ENCODE measurements at places on chromosomes 1 and 21.

DNA sequence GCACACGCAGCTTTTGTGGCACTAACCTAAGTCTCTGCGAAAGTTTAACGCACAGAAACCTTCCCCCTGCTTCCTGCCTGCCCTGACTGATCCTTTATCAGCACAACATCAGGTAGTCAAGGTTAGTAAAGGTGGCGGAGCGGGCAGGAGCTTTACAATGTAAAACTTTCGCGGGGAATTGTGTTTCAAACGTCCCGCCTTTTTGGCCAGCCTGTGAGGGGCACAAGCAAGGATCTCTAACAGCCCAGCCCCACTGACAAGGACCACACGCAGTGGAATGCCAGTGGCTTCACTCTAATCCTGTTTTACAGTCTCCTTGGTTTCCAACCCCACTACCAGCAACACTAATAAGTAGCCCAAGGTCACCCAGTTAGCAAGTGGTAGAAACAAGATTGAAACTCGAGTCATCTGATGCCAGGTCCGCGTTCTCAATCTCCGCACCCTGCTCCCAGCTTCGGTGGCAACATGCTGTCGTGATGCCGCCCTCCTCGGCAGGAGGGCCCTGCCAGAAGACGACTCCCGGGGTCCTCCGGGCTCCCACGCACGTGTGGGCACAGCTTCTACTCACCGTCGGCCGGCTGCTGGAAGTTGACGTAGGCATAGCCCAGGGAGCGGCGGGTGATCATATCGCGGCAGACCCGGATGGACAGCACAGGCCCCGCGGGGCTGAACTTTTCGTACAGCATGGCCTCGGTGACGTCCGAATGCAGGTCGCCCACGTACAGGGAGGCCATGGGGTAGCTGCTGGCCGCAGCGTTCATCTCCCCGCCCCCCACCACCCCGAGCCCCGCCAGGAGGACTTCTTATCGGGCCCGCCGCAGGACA is 1.2 kb downstream of the PABPC4 start:
- DNase-seq = no peak

GRCh38 chr1:175481126-175482070 is 262.0 kb downstream of the TNR start:
- no peak for DNase-seq

DNA sequence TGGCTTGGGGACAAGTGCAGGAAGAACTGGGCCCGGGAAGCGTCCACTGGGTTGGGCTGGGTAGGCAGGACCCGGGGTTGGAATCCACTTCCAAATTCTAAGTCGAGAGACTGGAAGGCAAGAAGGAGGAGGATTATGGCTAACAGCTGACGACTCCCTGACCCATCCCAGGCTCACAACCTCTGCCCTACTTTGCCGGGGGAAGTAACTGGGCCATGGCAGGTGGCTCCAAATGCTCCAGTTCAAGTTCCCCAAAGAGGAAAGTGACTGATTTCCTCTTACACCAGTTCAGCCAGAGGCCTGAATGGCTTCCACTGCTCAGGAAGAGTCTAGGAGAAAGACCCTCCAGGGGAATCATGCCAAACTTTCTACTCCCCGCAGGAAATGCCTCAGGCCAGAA is 11.4 kb downstream of the EMC1 start:
- no peak for DNase-seq

GRCh38 chr1:116948046-116948445 is 38.3 kb downstream of the PTGFRN start:
- DNase-seq = no peak

DNA sequence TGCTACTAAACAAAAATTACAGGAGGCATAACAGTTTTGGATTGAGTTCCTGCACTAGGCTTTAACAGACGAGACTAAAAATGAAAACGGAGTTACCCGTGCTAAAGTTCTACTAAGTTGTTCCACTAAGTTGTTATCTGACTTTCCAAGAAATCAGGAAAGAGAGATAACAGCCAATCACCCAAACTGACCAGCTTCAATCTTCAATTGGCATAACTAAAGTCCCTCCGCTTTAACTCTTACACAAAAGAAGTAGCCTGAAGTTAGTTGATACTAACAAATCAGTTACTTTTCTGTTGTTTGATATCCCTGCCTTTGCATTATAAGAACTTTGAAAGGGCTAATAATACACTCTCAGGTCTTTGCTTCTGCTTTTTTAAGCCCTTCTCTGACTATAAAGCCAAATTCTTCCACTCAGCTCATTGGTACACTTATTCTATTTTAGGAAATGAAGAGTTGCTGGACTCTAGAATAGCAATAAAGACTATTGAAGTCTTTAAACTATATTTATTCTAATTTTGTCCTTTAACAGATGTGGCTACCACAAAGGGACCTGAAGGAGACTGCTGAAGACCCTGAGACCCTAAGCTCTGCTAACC is 61.3 kb downstream of the TESK2 start:
- DNase-seq = no peak

GRCh38 chr1:189681252-189681919 is 796.3 kb downstream of the BRINP3 start:
- no peak for DNase-seq
